LNCaP clone FGC (cell line): ENCODE measurements at places on chromosomes 1 and 21.

DNA sequence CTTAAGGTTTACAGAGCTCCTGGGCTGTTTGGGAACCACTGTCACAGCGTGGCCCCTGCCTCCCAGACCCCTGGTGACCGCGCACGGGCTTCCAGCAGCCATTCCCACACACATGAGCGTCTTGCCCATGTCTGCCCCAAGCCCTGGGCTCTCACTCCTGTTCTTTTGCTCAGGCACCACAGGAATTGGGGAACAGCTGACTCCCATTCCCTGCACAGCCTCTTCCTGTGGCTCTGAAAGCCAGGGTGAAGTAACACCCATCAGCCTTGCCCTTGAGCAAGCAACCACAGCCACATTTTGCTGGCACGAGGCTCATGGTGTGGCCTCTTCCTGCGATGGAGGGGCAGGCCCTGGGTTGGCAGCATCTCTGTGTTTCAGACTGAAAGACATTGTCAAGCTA is 14.3 kb upstream of the GPR157 start:
- no peak for DNase-seq

DNA sequence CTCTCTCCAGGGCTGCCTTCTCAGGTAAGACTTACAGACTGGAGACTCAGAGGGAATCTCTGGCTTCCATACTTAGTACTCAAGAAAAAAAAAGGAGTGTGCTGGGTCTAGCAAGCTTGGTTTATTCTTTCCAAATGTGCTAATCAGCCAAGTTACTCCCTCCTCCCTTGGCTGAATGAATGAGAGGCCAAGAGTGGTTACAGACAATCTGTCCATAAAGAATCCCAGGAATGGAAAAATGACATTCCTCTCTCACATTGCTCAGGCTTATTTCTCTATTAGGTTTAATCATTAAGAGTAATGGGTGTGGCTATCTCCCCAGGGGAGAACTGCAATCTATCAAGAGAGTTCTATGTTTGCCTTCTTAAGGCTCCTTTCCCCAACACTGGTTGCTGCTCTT is 547.3 kb upstream of the PLXNA2 start:
- no peak for DNase-seq

DNA sequence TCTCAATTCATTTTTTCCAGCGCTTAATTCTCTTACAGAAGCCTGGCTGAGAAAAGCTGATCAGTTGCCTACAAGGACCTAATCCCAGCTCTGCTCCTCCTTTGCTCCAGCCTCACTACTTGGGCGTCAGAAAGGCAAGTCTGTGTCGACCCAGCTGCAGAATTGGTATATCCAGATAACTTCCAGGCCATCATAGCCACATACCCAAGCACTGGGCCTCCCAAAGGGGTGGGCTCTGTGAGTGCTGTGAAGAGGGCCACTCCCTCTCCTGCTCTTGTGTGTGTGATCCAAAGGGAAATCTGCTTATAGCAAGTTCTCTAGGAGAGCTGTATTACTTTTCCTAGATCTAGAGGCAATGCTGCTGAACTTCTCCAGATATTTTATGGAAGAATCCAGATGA is 18.1 kb downstream of the LMOD1 start:
- no peak for DNase-seq

- DNase-seq, result no peak
Observed at GRCh38 chr1:220294846-220295301, 22.6 kb upstream of the RAB3GAP2 start.

DNA sequence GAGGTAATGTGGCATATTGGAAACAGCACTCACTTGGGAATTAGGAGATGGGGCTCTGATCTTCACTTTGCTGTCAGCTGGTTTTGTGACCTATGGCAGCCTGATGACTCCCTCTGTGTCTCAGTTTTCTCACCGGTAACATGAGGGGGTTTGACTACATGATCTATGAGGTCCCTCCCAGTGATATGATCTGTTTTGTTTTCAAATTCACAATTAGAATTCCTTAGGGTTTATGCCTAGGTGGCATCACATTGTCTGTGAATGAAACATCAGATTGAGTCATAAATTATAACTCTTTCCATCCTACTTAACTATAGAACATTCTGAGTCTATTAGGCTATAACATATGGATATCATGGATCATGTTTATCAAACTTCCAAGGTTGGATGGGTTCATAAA is 386.6 kb downstream of the PTBP2 start:
- DNase-seq, result no peak

DNA sequence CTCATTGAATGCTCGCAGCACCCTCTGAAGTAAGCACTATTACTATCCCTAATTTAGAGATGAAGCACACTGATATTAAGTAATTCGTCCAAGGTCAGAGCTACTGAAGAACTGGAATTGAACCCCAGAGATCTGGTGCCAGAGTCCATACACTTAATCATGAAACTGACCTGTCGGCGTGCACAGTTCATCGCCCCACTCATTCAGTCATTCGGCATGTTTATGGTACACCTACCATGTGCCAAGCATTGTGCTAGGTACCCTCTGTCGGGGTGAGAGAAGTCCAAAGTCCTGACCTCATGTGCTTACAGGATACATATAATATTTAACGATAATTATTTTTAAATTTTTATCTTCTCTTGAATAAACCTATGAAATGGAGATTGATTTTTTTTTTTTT is 5.6 kb upstream of the CENPS start:
- no peak for DNase-seq

DNA sequence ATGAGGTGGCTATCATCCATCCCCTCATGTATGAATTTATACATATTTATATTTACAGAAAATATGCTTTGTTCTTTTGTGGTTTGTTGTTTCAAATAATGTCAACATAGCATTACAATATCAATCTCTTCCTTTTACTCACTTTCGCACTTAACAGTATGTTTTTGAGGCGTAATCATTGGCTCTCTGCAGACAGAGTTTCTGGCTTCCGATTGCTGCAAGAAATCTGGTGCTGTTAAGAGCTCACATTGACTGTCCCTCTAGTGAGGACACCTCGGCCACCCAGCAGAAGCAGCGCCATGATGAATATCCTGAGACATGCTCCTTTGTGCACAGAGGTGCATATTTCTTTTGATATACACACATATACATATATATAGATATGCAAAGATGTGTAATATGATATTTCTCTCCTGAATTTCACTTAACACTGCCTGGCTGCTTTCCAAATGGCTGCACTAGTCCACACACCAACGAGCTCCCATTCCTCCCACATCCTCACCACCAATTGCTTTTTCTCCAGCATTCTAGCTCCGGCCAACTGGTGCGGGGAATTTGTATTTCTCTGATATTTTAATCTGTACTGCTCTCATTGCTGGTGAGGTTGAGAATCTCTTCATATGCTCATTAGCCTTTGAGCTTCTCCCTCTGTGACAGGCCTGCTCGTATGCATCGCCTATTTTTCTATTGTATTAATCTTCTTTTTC is 248.4 kb downstream of the SIPA1L2 start:
- no peak for DNase-seq

DNA sequence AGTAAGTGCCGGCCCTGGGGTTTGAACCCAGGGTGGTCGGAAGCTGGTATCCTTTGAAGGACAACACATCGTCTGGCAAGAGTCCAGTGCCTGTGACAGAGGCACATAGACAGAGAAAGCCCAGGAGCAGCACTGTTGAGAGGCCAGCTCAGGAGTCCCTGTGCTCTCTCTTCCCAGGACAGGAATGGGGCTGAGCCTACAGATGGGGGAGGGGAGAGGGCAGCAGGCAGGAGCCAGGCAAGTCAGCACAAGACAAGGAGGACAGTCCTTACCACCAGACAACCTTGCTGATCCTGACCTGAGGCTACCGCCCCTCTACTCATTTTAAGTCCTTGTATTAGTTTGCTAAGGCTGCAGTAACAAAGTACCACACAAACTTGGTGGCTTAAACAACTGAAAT is 27.7 kb upstream of the SYT6 start:
- no peak for DNase-seq

- no peak for DNase-seq
Observed at GRCh38 chr1:84101204-84101603, 42.9 kb upstream of the PRKACB start.
